ENCODE measurements at places on chromosomes 11 and 22. TPM values are rescaled to one million over a fixed set of nuclear protein-coding genes. Genes with fewer than 3 reads are reported as not detected.

DNA sequence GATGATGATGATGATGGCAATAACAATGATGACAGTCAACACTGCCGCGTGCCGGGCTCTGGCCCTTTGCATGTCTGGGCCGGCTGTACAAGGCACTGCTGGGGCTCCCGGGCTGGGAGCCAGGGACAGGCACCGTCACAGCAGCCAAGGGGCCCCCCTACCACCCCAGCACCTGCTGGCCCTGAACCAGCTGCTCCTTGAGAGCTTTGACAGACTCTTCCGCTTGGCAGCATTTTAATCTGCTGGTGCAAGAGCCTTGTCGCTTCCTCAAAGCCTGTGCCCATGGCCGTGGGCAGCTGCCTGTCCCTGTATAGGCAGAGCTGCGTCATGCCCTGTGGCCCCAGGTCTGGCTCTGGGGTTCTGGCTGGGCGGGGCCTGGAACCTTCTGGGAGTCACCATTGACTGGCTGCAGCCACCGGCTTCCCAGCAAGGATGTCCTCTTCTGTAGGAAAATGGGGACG is 12.9 kb upstream of the MUC6 start:
- DNase-seq: no peak

Gene SBF1
- 72.9 TPM for total RNA-seq

DNA sequence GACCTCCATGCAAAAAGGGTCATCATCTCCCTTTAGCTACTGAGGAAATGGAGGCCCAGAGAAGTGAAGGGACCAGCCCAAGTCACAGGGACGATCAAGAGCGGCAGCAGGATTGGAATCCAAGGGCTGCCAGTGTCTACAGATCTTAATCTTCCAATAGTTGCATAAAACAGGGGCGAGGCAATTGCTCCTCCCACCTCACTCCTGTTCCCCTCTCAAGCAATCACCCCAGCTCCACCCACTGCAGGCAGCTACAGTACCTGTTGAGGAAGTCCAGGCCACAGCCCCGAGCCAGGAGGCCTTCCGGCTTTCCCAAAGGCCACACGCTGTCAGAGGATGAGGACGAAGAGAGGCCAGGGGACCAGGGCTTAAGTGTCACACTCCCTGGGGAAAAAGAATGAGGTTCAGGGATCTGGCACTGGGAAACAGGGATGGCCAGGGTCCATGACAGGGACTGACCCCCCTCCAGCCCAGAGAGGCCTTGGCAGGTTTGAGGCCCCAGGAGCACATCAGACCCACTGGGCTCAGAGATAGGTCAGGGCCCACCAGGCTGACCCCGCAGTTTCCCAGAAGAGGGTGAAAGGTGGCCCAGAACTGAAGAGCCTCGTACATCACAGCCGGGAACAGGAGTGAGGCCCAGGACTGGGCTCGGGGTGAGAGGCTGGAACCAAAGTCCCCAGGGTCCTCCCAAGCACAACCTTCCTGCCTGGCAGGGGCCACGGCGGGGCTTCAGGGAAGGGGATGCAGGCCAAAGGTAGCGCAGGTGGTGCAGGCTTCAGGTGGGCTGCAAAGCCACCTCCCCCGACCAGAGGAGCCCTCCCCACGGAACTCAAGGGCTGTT is 16.4 kb upstream of the MFNG start:
- no peak for DNase-seq

DNA sequence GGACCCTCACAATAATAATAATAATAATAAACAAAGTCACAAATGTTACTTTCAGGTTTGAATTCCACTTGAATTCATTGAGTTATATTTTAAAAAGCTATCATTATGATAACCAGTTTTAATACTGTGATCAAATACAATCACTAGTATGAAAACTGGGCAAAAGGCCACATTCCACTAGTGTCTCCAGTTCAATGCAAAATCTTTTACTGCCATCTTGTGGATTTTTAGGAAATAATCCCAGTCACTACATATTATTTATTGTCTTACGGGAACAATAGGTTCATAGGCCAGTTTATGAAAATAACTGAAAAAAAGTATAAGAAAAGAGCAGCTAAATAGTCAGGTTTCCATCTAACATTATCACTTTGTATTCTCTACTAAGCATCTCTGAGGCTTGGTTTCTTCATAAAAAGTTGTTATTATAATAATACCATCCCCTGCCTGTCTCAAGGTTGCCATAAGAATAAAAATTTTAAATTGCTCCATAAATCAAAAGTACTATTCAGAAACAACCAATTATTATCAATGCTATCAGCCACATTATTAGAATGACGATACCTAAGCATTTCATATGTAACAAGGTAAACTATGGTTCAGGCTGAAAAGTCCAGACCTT is 533.9 kb upstream of the CCDC90B start:
- no peak for DNase-seq

DNA sequence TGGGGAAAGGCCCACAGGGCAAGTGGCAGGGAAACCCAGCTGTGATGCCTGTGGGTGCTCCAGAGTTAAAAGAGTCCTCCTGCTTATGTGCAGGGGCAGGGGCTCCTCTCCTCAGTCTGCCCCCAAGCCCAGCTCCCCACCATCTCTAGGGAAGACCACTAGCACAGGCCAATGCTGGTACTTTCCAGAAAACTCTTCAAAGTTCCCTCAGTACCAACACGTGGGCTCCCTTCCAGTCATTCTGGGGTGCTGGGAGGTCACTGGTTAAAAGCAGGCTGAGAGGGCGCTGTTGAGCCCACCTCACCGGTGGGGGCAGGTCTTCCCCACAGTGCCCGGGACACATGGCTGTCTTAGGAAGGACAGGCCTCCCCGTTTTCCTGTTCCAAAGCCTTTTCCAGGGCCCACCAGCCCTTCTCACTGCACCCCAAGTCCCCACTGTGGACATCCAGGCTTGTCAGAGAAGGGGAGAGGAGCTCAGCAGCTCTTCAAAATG is 154.6 kb downstream of the TRIM29 start:
- no peak for DNase-seq

Gene KBTBD3
- 10.6 TPM for total RNA-seq

DNA sequence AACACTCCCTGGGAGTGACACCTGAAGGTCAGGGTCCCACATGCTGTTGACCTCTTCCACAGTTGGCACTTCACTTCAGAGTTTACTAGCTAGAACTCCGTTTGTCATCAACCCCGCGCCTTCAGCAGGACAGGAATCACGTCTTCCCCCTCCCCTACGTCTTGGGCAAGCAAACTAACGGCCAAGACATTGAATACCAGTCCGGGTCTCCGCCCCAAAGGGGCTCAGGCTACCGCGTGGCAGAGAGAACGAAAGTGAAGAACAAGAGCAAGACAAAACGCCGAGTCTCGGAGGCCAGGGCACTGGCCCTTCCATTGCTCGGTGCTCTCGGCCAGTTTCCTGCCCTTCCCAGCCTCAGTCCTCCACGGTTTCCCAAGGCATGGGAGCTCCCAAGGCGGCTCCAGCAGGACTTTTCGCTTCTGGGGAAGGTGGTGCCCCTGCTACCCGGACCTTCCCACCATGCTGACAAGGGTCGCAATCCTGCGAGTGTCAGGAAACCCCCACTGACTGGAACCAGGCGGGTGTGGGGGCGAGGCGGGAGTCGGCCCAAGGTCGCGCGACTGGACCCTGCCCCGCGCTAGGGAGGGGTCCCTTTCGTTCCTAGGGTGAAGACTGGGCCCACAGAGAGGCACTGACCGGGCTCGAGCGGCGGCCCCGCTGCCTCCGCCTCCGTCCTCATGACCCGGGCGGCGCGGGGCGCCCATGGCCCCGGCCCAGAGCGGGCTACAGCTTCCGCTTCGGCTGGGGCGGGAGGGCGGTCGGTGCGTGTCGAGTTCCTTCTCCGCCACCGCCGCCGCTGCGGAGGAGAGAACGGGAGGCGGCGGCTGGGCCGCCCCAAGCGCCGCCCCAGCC is at the start of gene GUCD1:
GUCD1 (minus strand) TSS at position 826 of the 852 bp plus-strand sequence; CDS start at position 679, 147 bp downstream.
- DNase-seq: no peak

Gene KRTAP5-1
- not detected for total RNA-seq

- no peak for DNase-seq
Measured at GRCh38 chr11:42253156-42253555, 793.7 kb upstream of the LRRC4C start.

- no peak for DNase-seq
Measured at GRCh38 chr11:124276081-124276480, 19.9 kb downstream of the OR8G5 start.

DNA sequence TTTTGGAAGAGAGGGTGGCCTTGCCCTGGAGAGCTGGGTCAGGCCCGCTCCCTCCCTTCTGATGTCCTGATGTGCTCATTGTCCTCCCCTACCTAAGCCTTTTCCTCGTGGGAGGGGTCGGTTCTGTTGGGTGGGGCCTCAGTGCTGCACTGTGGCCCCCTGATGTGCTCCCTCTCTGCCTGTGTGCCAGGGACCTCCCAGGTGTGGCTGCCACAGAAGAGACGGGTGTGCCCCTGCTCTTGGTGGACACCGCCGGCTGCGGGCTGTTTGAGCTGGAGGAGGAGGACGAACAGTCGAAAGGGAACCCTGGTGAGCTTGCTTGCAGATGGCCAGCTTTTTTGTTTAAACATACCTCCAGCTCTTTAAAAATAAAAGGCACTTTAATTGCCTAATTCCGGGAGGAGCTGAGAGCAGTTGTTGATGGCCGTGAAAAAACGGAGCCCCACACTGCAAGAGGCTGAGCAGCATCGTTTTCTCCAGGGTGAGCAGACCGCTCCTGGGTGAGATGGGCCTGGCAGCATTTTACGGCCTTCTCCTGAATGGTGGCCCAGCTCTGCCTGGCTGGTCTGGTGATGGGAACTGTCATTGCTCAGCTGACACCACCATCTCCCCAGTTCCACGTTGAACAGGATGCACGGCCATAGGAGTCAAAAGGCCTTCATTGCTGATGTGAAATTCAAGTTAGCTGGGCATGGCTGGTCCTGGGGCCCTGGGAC is 30.1 kb downstream of the IGHMBP2 start:
- no peak for DNase-seq

GRCh38 chr11:12581416-12581815 is 92.8 kb upstream of the TEAD1 start:
- no peak for DNase-seq

DNA sequence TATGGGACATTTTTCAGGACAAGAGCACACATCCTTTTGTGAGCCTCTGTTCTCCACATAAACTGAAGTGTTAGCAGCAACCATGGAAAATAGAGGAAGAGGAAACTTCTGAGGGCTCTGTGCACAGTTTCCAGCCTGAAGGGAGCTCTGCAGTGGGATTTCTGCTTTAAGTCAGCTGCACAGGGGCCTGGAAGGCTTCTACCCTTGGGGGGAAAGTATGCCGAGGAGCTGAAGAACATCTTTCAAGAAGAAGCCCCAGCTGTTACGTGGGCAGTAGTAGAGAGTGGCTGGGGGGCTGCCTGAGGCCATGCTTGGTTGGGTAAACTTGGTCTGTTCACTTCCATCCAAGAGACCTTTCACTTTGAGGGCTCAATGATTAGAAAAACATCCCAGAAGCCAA is 82.7 kb upstream of the EED start:
- no peak for DNase-seq

Gene CCDC89
- 2.3 TPM for total RNA-seq

DNA sequence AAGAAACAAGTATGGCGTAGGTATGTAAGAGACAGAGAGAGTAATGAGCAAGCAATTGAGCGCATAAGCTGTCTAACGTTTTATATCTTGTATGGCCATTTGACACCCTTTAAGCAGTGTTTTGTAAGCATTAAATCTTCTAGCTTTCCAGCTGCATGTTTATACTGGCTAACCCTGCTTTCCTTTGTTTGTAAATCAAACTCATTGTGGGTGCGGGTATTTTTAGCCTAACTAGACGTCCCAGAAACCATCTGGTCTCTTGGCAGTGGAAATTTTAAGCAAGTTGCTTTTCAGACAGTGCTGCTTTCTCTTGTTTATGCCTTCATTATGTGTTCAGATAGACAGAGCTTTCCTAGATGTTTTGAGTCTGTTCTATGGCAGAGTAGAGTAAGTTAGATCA is 73.5 kb downstream of the RNF169 start:
- no peak for DNase-seq

DNA sequence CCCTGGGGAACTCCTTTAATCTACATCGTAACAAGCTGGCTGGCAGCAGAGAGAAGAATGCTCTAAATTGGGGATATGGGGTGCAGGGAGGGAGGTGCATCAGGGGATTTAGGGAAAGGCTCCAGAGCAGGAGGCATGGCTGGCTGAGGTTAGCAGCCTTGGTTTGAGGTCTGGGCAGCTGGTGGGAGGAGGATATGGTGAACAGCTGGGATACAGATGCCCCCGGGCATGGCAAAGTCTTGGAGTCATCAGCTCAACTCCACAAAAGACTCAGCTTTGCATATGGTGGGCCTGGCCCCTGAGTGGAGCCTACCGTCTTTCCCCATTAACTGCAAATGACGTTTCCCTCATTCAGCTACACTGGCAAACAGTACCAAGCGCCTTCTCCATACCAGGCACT is 5.4 kb downstream of the FAM83F start:
- DNase-seq: no peak

Gene RBFOX2
- 143 TPM for total RNA-seq

Gene ALKBH8
- 16.8 TPM for total RNA-seq

- peak; percentile 42 for DNase-seq
Measured at GRCh38 chr11:8810540-8811301, 100.3 kb upstream of the AKIP1 start.

DNA sequence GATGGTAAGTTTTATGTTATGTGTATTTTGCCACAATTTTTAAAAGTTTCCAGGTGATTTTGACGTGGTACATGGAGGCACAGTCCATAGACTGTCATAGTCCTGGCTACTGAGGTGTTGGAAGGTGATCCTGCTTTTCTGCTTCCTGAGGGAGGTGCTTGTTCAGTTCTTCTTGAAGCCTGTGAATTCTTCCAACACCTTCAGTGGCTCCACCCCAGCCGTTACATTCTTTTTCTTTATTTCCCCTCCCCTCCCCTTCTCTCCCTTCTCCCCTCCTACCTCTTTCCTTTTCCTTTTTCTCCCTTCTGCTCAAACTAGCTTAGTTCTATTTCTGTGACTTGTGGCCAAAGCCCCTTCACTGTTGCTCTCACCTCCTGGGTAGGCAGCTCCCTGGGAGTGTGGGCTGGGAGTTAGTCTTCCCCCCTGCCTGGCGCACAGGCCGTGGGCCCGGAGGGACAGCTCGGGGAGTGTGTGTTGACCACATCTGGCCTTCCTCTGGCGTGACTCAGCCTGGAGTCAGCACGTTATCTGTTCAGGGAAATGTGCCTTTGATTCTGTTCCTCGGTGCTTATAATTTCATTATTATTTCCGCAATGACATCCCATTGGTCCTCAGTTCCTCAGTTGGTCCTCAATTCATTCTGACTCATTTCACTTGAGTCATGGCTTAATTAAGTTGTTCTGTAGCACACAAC is 566.2 kb downstream of the TBC1D22A start:
- no peak for DNase-seq

- no peak for DNase-seq
Measured at GRCh38 chr22:44580176-44581095, 82.4 kb upstream of the RTL6 start.

- no peak for DNase-seq
Measured at GRCh38 chr11:93133488-93134109, 64.2 kb downstream of the SLC36A4 start.

Gene PGA5
- total RNA-seq: not detected

Gene TENM4
- 6.1 TPM for total RNA-seq

- DNase-seq: no peak
Measured at GRCh38 chr11:5367448-5368074, 16.1 kb upstream of the OR51M1 start.
